Sciatic nerve (tissue), 2 donors: ENCODE measurements at places on chromosomes 2 and 18. TPM values are rescaled to one million over a fixed set of nuclear protein-coding genes. Genes with fewer than 3 reads are reported as not detected.

AMER3 gene
- total RNA-seq: not detected

EPAS1 gene
- 270 TPM for total RNA-seq

GREB1 gene
- total RNA-seq: 6.5 TPM

FLACC1 gene
- 5.4 TPM for total RNA-seq

CABLES1 gene
- 18.5 TPM for total RNA-seq

KCNE4 gene
- total RNA-seq: 7.3 TPM

CNTNAP5 gene
- not detected for total RNA-seq

TM4SF20 gene
- not detected for total RNA-seq

CACNB4 gene
- total RNA-seq: 11.4 TPM

CYB5A gene
- total RNA-seq: 117 TPM

SLC5A7 gene
- not detected for total RNA-seq

EHD3 gene
- 7.0 TPM for total RNA-seq

CREG2 gene
- total RNA-seq: not detected

ARHGEF33 gene
- total RNA-seq: 4.0 TPM

FAM237A gene
- not detected for total RNA-seq

FER1L5 gene
- total RNA-seq: 0.71 TPM

PXDN gene
- 38.1 TPM for total RNA-seq
